ENCODE measurements at places on chromosomes 12 and 14. TPM values are rescaled to one million over a fixed set of nuclear protein-coding genes. Genes with fewer than 3 reads are reported as not detected.

CCDC196 gene
- total RNA-seq = not detected

TULP3 gene
- total RNA-seq = 22.3 TPM

LRP10 gene
- total RNA-seq = 66.0 TPM

FAM181A gene
- total RNA-seq = not detected

ADAM20 gene
- total RNA-seq = 1.3 TPM

SLC25A47 gene
- total RNA-seq = not detected

IAPP gene
- total RNA-seq = not detected

WIF1 gene
- not detected for total RNA-seq

DIO2 gene
- 14.1 TPM for total RNA-seq

ACSS3 gene
- total RNA-seq = 22.3 TPM

BMAL2 gene
- 21.4 TPM for total RNA-seq

PLXNC1 gene
- 7.7 TPM for total RNA-seq

MYBPC1 gene
- total RNA-seq = not detected

BCL2L2 gene
- total RNA-seq = 12.8 TPM

HSPB8 gene
- 9.8 TPM for total RNA-seq

GTF2H3 gene
- 25.9 TPM for total RNA-seq

TAS2R8 gene
- not detected for total RNA-seq

MYH6 gene
- not detected for total RNA-seq

YY1 gene
- total RNA-seq = 38.1 TPM

GZMB gene
- not detected for total RNA-seq

ITGB7 gene
- total RNA-seq = 0.37 TPM

AACS gene
- total RNA-seq = 31.2 TPM

SERPINA1 gene
- total RNA-seq = not detected

WNT1 gene
- not detected for total RNA-seq

DNAI7 gene
- total RNA-seq = 0.18 TPM

RPGRIP1 gene
- total RNA-seq = not detected

PDZRN4 gene
- 0.09 TPM for total RNA-seq

SDSL gene
- 17.5 TPM for total RNA-seq

ETV6 gene
- total RNA-seq = 5.5 TPM

IGF1 gene
- 11.7 TPM for total RNA-seq

ABHD4 gene
- total RNA-seq = 12.4 TPM

BATF gene
- not detected for total RNA-seq

C14orf39 gene
- total RNA-seq = not detected

LMO3 gene
- total RNA-seq = 10.8 TPM

KIF26A gene
- under 0.01 TPM for total RNA-seq

RNF31 gene
- total RNA-seq = 25.0 TPM

SOAT2 gene
- not detected for total RNA-seq

PRDM4 gene
- total RNA-seq = 16.4 TPM

KLHDC1 gene
- total RNA-seq = 4.0 TPM

PMCH gene
- total RNA-seq = not detected

CLEC1B gene
- total RNA-seq = not detected

RFX4 gene
- not detected for total RNA-seq
